ENCODE measurements at places on chromosomes 12 and 14.

DNA sequence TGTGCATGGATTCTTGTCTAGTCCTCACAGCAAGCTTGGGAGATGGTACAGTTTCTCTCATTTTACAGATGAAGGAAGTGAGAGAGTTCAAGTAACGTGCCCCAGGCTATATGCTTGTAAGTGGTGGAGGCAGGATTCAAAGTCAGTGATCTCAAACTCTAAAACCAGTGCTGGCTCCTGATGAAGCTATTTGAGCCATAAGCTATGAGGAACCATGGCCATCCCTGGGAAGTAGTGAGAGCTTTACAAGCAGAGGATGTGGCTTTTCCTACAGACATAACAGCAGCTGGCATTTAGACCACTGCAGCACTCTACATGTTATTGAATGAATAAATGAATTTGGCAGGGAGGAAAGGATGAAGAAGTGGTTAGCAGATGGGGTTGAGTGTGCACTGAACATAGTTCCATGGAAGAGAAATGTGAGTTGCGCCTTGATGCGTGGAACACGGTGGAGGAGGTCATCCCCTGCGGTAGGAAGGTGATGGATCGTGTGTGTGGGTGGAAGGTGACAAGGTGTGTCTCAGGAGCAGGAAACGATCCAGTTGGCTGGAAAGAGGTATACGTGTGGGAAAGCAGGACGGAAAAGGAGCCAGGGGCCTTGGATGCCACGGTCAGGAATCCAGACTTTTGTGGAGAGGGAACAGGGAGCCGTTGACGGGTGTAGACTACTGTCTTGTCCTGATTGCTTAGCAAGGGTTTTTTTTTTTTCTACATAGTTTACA lies 65.2 kb downstream of the RFX4 start:
- no peak for DNase-seq

DNA sequence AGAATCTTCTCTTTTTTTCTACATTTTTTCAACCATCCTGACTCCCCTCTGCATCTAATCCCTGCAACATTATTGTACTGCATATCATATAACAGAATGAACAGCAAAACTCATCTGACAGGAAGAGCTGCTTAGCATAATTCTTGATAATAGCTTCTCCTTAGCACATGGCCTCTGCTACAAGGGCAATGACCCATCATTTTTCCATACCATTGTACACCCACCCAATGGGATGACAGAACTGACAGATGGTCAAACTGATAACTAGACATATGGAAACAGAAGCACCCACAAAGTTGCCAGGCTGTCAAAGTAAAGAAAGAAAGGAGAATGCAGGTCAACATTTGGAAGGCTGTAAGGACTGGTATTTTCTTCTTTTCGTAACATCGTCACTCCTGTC lies 390.4 kb upstream of the USP15 start:
- no peak for DNase-seq

GRCh38 chr12:53208877-53209463 lies 1.9 kb upstream of the ITGB7 start:
- no peak for DNase-seq

DNA sequence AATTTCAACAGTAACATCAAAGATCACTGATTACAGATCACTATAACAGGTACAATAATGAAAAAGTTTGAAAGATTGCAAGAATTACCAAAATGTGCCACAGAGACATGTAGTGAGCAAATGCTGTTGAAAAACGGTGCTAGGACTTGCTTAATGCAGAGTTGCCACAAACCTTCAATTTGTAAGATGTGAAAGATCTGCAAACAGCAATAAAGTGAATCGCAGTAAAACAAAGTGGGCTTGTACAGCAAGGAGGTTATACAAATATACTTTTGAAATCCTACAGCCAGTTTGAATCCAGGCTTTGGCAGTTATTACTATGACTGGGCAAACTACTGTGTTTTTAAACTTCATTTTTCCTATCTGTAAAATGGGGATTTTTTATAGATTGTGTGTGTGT lies 1.0 kb upstream of the PLEKHA5 start:
- DNase-seq: no peak

GRCh38 chr14:75190023-75190422 lies 13.6 kb upstream of the TMED10 start:
- no peak for DNase-seq

DNA sequence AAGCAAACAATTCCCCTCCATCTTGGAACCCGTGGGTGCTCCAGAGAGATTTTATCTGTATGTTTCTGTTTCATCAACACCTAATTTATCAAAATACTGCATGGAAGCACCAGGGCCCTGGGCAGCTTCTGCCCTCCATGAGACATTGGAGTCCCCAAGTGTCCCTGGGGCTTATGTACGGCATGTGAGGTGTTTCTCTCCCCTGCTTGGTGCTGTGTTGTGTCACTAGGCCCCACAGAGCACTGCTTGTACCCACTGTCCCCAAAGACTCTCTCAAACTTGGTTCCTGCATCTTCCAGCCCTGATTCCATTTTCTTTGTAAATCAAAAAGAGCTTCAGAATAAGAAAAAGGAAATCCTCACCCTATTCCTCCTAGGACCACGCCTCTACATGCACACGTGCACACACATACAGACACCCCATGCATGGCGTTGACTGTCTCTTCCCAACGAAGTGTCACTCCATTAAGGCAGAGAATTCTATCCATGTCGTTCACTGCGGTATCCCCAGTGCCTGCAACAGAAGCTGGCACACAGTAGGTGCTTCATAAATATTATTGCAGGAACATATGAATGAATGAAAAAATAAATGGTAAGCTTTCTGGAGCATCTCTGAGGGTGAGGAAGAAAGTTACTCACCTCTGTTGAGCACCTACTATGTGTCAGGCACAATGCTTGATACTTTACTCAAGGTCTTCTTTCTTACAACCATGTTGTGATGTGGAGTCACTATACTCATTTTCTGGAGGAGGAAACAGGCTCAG lies 191.6 kb downstream of the DICER1 start:
- DNase-seq: no peak

GRCh38 chr14:105901226-105901625 lies 374.8 kb downstream of the TMEM121 start:
- DNase-seq: no peak
